ENCODE measurements at places on chromosomes 3 and 15.

GRCh38 chr3:52250122-52250521 is 4.6 kb downstream of the PPM1M start:
- DNase-seq: no peak

- no peak for DNase-seq
Observed at GRCh38 chr15:90664650-90665287, 52.4 kb upstream of the BLM start.

DNA sequence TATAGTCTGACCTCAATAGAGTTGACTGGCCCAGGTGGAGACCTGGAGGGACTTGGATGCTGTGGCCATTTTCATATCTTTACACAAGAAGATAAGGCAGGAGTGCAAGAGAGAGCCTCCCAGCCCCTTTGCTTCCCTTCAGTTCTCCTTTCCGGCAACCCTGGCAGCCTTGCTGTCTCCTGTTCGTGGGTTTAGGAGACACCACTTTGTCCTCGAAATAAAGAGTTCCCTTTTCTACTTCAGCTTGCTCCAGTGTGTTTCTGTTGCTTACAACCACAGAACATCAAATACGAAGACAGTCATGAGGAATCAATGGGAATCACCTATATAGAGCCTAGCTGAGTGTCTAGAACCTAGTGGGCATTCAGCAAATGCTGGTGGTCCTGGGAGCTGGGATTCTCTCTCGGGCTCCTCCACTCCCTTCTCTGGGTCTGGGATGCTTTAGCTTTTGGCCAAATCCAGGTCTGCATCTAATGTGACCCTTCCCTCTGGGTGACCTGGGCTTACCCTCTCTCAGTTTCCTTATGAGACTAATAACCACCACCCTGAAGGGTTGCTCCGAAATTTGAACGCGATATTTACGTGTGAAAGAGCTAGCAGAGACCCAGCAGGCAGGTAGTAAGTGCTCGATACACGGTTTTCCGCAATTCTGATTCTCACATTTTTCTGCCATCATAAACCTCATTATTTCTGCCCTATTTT is 44.5 kb downstream of the PCSK6 start:
- no peak for DNase-seq

GRCh38 chr15:68028888-68029207 is 25.3 kb upstream of the PIAS1 start:
- DNase-seq: no peak

- no peak for DNase-seq
Observed at GRCh38 chr3:101791778-101792177, 12.8 kb downstream of the NXPE3 start.

GRCh38 chr3:47641739-47642138 is 63.1 kb upstream of the CSPG5 start:
- no peak for DNase-seq

Measured in NT2/D1 (cell line).